M059J (cell line): ENCODE measurements at places on chromosomes 6 and 20.

DNA sequence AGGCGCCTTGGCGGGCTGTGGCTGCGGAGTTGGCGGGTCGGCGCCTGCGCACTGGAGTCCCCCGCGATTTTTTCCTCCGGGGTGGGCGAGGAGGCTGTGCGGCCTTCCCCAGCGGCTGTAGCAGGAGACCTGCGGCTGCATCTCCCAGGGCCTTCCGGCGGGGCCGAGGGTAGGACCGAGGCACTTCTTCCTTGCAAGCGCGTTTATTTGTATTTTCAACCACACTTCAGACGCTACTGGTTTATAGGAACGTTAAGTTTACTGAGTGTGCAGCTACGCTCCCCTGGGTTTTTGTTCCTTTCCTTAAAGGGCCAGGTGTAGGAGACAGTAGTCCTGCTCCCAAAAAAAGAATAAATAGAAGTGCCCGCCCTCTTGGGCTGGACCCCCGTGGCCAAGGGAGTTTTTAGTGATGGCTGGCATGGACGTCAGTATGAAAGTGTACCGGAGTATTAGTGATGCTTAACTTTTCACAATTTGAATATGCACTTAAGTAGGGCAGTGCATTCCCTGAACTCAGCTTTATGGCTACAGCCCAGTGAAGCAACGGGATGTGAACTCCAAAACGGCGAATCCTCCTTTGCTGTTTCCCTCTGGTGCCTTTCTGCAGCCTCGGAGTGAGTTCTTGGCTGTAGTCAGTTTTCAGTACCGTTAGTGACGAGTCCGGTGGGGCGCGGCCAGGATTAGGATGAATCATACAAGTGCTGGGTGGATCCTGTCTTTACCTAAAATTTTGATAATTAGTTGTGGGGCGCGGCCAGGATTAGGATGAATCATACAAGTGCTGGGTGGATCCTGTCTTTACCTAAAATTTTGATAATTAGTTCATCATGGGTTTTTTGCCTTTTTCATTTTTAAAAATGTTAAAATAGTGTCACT is 1.0 kb upstream of the FBXO5 start:
- peak; percentile 91 for DNase-seq

DNA sequence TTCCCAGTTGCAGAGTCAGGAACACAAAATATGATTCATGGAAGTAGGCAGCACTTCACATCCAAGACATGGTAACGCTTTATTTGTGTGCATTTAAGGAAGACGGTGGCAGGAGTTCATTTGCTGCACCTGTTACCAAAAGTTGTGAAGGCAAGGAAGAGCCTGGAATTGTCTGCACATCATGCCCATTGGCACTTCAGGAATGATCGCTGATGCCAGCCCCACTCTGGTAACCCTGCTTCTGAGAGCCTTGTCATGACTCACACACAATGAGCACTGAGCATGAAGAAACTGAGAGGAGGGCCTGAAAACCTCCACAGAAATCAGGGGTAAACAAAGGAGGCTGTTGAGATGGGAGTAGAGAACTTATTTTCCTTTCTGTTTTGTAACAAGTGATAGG is 181.1 kb downstream of the RPS12 start:
- DNase-seq: peak; percentile 34

- DNase-seq: no peak
Observed at GRCh38 chr6:50804283-50804682, 14.4 kb upstream of the TFAP2B start.

DNA sequence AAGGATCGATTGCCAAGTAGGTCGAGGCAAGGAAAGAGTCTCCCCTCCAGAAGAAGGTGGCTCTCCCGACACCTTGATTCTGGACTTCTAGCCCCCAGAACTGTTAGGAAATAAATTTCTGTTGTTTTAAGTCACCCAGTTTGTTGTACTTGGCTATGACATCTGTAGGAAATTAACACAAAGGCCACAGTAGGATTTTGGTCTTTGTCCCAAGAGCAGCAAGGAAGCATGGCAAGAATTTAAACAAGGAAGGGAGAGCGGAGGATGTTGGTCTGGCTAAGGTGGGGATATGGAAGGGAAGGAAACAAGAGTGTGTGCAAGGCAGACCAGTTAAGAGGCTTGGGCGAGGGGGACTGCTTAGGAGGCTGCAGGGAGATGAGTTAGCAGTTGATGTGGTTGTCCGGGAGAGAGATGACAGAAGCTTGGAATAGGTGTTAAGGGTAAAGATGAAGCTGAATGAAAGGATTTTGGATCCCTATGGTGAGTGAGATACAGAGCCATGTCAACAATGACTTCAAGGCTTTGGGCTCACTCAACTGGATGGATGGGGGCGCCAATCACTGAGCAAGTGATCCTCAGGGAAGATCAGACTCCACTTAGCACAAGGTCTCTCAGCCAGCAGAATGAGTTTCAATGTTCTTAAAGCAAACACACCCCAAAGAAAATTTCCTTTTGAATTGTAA is 140.5 kb upstream of the ZNF217 start:
- peak; percentile 34 for DNase-seq

DNA sequence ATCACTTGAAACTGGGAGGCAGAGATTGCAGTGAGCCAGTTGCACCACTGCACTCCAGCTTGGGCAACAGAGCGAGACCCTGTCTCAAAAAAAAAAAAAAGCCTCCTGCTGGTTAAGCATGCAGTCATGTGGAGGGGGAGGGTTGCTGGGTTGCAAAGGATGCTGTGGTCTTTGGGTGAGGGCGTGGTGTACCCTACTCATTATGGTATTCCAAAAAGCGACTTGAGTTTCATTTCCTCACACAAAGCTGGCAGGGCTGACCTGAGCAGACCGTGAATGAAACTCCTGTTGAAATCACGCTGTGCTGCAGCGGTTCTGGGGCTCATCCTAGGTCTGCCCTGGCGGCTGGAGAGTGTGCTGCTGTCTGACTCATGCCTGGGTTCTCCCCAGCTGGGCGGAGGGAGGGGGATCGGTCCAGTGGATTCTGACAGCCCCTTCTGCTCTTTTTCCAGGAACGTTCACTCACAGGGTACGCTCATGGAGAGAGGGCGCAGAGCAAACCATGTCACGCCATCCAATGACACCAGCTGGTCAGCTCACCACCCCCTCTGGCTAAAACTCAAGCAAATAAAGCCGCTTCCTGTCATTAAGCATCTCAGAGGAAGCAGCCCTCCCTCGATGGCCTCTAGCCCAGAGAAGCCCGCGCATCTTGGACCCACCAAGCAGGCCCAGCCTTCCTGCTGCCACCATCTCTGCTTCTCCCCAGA is 166.2 kb downstream of the SCML4 start:
- DNase-seq: peak; percentile 99

- DNase-seq: no peak
Observed at GRCh38 chr20:61797971-61798411, 267.7 kb downstream of the TAF4 start.

DNA sequence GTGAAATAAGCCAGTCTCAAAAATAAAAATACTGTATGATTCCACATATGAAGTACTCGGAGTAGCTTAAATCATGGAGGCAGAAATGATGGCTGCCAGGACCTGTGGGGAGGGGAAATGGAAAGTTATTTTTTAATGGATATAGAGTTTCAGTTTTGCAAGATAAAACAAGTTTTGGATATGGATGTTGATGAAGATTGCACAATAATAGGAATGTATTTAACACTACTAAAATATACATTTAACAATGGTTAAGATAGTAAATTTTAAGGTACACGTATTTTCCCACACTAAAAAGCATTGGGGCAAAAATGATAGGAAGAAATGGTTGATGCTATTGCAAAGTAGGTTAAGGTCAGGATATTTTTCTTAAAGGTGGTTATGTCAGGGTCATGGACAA is 1058.9 kb upstream of the MAP3K7 start:
- DNase-seq: no peak

- no peak for DNase-seq
Observed at GRCh38 chr6:159062976-159063375, 18.2 kb upstream of the TAGAP start.

DNA sequence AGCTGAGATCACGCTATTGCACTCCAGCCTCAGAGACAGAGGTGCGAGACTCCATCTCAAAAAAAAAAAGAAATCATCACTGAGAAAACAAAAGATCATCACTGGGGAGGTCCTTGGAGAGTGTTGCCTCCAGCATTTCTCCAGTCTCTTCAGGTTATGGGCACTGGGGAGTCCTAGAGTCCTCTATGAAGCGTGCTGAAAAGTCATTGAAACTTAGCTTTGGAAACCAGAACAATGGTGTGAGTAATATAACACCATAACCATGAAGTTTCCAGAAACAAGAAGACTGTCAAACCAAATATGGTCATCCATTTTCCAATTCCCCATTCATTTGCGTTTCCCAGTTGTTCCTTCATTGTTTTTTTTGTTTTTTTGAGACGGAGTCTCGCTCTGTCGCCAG is 13.7 kb downstream of the ARMC12 start:
- DNase-seq: no peak

GRCh38 chr6:70307008-70307407 is 4.1 kb upstream of the COL9A1 start:
- no peak for DNase-seq

DNA sequence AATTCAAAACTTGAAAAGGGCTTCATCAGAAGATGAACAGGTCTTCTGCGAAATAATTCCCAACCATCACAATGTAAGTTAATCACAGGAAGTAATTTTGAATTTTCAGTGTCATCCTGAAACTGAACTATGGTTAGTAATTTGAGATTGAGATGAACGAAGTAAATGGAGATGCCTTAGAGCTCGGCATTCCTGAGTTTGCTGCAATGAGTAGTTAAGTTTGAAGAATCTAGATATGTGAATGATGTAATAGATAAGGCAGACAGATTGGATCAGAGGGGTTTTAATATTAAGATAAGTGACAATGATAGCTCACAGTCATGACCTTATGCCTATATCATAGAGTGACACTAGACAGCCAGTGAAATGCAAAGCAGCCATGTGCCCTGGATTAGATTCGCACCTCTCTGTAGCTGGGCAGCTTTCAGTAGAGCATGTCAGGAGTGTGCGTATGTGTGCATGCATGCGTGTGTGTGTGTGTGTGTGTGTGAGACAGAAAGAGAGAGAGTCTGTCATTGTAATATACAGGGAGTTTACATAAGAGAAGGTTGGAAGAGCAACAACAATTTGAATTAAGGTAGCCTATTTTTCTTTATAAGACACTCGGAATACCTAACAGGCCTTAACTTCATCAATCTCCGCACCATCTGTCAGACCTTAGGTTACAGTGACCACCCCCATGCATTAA is 233.0 kb downstream of the GMPR start:
- DNase-seq: no peak

DNA sequence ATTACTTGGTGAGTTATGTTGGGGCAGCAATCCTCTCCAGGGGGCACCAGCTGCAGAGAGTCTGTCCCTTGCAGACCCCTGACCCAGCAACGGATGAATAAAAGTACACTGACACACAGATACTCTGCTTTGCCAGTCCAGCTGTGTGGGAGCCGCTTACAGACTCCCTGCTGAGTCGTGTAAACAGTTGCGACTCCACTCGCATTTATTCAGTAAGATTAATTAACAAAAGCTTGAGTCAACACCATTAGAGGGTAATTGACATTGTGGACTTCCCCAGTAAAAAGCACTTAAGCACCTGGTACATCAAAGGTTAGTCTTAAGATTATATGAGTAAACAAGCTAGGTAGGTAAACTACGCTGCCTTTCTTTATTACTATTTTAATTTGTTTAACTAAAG is 92.0 kb upstream of the TMEM181 start:
- no peak for DNase-seq

DNA sequence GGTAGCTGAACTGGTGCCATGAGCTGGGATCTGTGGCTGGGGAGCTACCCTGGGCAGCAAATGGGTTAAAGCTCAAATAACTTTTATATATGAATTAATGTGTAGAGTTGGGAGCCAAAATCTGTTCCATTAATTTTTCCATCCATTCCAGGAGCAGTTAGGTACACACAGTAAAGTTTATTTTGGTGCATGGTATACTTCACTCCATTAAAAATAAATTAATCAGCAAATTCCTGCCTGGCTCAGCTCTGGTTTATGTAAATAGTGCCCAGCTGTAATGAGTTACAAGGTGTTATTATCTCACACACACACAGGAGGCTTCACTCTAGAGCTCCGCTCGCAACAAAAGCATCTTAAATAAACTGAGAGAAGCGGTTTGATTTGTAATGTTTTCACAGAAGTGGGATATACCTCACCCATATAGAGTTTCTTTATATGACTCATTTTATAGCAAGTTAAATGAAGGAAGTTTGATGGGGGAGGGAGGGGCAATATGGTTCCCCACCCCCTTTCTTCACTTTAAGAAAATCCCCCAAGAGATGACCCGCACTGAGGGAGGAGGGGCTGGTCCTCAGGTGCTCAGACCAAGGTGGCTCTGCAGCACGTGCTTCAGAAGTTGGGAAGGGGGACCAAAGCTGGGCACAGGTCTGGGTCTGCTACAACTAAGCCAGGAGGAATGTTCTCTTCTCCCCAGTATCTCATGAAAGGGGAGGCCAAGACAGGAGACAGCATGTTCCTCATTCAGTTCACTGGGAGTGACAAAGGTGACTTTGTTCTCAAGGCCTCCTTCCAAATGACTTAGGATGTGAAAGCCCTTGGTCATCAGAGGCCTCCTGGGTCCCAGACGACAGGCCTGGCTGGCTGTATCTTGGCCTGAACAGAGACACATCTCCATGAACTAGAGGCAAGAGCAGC is 10.5 kb upstream of the FAM83C start:
- DNase-seq: peak; percentile 73

GRCh38 chr6:157117431-157118095 is 205.8 kb downstream of the TMEM242 start:
- no peak for DNase-seq

GRCh38 chr6:103081876-103082630 is 1688.5 kb downstream of the GRIK2 start:
- no peak for DNase-seq

GRCh38 chr6:166361077-166361429 is 18.7 kb upstream of the SFT2D1 start:
- DNase-seq: no peak

GRCh38 chr20:43537921-43538877 is 20.6 kb upstream of the SGK2 start:
- DNase-seq: peak; percentile 63

GRCh38 chr6:137937834-137938233 is 70.8 kb downstream of the TNFAIP3 start:
- no peak for DNase-seq

DNA sequence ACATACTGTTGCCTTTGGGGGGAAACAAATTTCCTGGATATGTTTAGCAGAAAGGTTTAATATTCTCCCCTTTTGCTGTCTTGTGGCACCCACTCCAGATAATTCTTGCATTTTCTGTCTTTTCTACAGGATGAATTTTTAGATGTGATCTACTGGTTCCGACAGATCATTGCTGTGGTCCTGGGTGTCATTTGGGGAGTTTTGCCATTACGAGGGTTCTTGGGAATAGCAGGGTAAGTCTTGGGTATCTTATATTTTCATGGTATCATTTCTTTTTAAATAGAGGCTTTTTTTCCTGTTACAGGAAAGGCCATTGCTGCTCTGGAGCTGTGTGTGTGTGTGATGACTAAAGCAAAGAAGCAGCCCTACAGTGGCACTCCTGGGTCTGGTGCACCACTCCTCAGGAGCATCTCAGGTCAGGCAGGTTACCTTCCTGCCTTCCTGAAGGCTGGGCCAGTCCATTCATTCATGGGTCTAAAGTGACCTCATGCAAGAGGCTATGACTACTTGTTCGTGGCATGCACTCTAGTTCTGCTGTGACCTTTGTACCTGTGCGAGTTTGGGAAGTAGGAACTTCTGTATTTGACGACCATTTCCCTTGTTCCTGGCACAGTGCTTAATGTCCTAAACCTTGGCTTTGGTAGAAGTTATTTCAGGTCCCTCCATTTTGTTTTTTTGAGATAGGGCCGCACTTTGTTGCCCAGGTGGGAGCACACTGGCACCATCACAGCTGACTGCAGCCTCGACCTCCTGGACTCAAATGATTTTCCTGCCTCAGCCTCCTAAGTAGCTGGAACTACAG is 2.2 kb downstream of the RAB5IF start:
- DNase-seq: peak; percentile 54
